ENCODE measurements at places on chromosomes 16 and 17. TPM values are rescaled to one million over a fixed set of nuclear protein-coding genes. Genes with fewer than 3 reads are reported as not detected.

CCDC144A gene
- total RNA-seq: 0.71 TPM

TAT gene
- not detected for total RNA-seq

C1QTNF1 gene
- total RNA-seq: 28.3 TPM

ADORA2B gene
- 65.2 TPM for total RNA-seq

EVPLL gene
- total RNA-seq: not detected

MYH8 gene
- not detected for total RNA-seq

AATK gene
- total RNA-seq: not detected

SNX20 gene
- not detected for total RNA-seq

PYY gene
- not detected for total RNA-seq

BCAS3 gene
- total RNA-seq: 8.9 TPM

PTGES3L gene
- total RNA-seq: 0.29 TPM

KCNJ12 gene
- total RNA-seq: not detected

PRKAR1A gene
- 175 TPM for total RNA-seq

CCL8 gene
- total RNA-seq: not detected

SCN4A gene
- not detected for total RNA-seq

CCL14 gene
- not detected for total RNA-seq

CTRB2 gene
- not detected for total RNA-seq

EFNB3 gene
- not detected for total RNA-seq

USP36 gene
- 14.0 TPM for total RNA-seq

CRHR1 gene
- total RNA-seq: not detected

NEUROD2 gene
- not detected for total RNA-seq

ZNF629 gene
- 13.8 TPM for total RNA-seq

KIF18B gene
- 11.2 TPM for total RNA-seq
